Transverse colon (tissue), 4 donors: ENCODE measurements at places on chromosomes 1 and 21. TPM values are rescaled to one million over a fixed set of nuclear protein-coding genes. Genes with fewer than 3 reads are reported as not detected.

BCL2L15 gene
- total RNA-seq = 584 TPM

FCAMR gene
- not detected for total RNA-seq

PRRX1 gene
- total RNA-seq = 0.75 TPM

PCBP3 gene
- total RNA-seq = 7.8 TPM
